ENCODE measurements at places on chromosomes 3 and 15.

DNA sequence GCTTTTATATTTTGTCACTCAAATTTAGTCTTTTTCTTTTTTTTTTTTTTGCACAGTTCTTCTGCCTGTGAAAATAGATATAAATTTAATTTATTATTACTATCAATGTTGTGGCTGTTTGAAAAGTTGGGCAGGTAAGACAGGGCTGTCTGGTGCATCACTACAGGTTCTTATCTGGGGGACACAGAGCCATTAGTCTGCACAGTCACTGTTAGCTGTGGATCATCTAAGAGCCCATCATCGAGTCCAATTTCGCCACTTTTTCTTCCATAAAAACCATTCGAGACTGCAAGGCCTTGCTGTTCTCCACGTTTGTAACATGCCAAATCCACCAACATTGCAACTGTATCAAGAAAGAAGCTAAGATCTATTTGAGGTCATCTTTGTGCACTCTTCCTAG lies 325.6 kb upstream of the UMPS start:
- DNase-seq, result no peak

DNA sequence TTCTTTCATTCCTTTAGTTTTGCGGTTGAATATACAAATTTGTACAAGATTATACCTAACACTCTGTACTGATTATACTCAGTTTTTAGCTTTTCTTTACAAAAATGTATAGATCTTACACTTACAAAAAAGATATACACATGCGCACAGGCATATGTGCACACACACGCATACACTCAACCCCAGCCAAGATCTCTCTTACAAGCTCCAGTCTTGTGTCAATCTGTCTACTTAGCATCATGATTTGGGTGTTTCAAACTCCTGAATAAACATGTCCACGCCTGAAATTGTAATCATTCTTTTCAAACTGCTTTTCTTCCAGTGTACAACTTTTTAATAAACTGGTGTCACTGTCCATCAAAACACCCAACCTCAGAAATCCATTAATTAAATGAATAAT lies 180.7 kb downstream of the NAALADL2 start:
- DNase-seq, result no peak

DNA sequence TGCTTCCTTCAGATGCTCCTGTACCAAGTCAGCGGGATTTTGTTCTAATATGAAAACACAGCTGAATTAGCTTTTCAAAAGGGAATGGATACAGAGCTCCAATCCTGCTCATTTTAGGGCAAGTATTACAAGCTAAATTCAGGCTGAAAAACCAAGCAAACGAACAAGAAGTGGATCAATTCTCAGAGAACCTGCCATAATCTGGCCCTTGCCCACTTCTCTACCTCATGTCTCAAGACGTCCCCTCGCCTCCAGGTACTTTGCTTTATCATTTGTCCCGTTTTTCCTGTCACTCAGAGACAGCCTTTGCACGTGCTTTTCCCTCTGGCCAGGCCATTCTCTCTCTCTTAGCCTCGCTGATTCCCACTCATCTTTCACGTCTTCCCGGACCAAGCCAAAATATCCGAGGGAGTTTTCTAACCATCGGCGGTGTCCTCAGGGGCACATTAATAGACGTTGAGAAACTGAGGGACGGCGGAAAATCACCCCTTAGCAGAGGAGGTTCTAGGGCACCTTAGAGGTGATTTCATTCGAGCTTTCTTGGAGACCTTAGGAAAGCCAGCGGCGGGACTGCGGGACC lies 654 bp downstream of the SUSD5 start:
- DNase-seq, result no peak

DNA sequence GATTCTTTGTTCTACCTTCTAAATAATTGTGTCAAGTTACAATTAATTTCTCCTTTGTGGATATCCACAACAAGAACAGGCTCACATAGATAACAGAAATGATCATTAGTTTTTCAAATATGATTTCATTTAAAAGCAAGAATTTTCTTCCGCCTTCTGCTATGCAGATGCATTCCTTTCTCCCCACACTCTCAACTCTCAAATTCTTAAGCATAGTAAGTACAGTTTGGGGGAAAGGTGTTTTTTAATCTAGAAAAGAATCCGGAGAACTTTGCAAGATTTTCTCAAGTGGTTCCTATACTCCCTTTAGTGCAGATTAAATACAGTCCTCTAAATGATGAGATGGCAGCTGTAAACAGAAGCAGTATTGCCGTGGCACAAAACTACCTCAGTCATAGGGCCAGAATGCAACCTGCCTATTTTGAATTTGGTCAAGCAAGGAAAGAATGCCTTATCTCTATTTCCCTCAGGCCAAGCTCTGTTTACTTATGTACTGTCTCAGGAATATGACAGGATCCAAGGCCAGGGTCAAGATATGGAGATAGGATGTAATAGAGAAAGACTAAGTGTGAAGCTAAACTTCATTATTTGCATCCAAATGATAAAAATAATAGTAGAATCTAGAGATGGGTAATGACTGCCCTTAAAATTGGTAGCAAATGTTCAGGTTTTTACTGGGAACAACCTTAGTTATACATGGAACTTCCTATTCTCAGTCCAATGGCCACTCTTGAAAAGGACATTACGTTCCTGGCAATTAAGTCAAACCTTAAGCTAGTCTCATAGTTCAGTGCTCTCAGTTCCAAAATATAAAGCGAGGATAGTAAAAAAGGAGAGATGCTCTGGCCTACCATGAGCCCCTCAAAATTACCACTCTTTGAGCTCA lies 77.3 kb upstream of the PHLDB2 start:
- no peak for DNase-seq

DNA sequence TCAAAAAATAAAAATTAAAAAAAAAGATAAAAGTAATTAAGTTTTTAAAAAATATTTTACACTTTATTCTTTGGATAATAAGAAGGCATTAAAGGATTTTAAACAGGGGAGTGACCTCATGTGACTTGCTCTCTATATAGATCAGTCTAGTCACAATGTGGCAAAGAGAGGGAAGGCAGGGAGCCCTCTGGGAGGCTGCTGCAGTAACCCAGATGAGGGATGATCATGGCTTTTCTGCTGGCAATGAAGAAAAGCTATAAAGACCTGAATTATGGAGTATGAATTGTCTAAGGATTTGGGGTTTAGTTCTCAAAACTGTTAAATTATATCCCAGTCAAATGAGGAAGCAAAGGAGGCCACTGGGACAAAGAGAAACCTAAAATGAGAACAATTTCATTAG lies 58.1 kb downstream of the SUMF1 start:
- DNase-seq, result no peak

Data from stimulated activated CD4-positive, alpha-beta T cell treated with anti-CD3 and anti-CD28 coated beads, Interleukin-2, amount 100 ng/mL, for 24 hours (primary cell).